ENCODE measurements at places on chromosomes 5 and 9.

DNA sequence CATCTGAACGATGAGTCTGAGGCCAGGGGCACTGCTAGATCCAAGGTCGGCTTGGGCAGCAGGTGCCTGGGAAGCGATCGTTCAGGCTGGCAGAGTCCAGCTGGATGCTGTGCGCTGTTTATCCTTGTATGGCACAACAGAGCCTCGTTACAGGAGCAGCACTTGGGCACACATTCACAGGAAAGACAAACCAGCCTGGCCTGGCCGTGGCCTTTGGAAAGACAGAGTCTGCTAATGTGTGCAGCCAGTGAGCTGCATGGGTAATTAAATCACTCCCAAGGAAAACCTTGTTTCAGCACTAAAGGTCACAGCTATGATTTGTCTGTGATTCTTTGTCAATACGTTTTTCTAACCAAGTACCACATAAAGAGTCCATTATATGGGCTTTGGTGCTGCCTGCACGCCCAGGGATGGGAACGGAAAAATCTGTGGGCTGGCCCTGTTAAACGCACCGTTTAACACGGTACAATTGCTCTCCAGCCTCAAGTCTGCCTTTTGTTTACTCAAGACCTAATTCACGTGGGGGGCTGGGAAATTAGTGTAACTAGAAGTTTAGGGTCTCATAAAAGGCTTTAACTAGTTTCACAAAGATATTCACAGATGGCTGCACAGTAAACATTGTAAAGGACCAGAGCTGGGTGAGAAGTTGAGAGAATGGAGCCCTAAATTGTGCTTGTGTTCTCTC lies 509.3 kb downstream of the KDM4C start:
- H3K36me3 ChIP-seq, result no peaks in the 10 kb centered on the region
- no peak overlapping the region for H3K4me3 ChIP-seq
- DNase-seq, result no peak
- H3K4me1 ChIP-seq, result peaks cover 4% of the 10 kb centered on the region
- H3K27me3 ChIP-seq, result peaks cover 70% of the 10 kb centered on the region

DNA sequence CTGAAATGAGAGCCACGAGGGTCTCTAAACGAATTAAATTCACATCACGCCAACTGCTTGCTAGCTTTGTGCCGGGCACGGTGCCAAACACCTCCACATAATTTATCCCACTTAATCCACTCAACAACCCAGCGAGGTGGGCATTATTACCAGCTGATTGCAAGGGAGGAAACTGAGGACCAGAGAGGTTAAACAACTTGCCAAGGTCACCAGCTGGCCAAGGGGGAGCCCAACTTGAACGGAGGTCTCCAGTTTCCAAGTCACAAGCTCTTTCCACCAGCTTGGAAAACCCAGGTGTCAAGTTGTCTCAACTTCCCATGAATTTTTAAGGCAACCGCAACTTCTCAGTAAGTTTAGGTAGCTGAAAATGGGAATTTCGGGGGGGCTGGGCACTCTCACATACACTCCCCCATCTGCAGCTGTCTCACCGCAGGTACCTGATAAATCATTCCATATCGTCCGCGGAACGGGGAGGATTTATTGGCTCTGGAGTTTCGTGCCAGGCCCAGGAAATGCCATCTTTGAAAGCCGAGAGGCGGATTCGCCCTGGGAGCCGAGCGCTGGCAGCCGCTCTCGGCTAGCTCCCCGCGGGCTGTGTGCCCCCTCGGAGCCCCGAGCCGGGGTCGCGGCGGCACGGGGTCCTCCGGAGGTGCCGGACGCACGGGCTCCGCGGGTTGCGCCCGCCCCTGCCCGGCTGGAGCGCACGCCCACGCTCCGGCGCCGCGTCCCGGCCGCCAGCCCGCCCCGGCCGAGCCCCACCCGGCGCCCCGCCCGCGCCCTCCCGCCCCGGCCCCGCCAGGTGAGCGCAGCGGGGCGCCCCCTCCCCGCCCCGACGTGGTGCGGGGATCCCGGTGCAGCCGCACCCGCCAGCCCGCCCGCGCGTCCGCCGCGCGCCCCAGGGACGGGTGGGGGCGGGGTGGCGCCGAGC lies 617 bp downstream of the PTPN3 start:
- peak overlapping the region; percentile 75 for H3K4me3 ChIP-seq
- H3K36me3 ChIP-seq, result no peaks in the 10 kb centered on the region
- peaks cover 4% of the 10 kb centered on the region for H3K4me1 ChIP-seq
- DNase-seq, result peak; percentile 67
- peaks cover 79% of the 10 kb centered on the region for H3K27me3 ChIP-seq

- H3K36me3 ChIP-seq, result peaks cover 81% of the 10 kb centered on the region
- no peaks in the 10 kb centered on the region for H3K27me3 ChIP-seq
- no peaks in the 10 kb centered on the region for H3K4me1 ChIP-seq
- no peak overlapping the region for H3K27ac ChIP-seq
- no peak for DNase-seq
- no peak overlapping the region for H3K4me3 ChIP-seq
Measured at GRCh38 chr5:111121926-111122325, 29.8 kb downstream of the WDR36 start.

- H3K27me3 ChIP-seq, result no peaks in the 10 kb centered on the region
- no peak overlapping the region for H3K27ac ChIP-seq
- H3K36me3 ChIP-seq, result no peaks in the 10 kb centered on the region
- peaks cover 14% of the 10 kb centered on the region for H3K4me1 ChIP-seq
Measured at GRCh38 chr9:4827224-4827623, 34.5 kb downstream of the RCL1 start.

- peaks cover 5% of the 10 kb centered on the region for H3K36me3 ChIP-seq
- DNase-seq, result no peak
- H3K4me3 ChIP-seq, result no peak overlapping the region
- no peaks in the 10 kb centered on the region for H3K4me1 ChIP-seq
Measured at GRCh38 chr9:134396258-134396742, 70.0 kb downstream of the RXRA start.

DNA sequence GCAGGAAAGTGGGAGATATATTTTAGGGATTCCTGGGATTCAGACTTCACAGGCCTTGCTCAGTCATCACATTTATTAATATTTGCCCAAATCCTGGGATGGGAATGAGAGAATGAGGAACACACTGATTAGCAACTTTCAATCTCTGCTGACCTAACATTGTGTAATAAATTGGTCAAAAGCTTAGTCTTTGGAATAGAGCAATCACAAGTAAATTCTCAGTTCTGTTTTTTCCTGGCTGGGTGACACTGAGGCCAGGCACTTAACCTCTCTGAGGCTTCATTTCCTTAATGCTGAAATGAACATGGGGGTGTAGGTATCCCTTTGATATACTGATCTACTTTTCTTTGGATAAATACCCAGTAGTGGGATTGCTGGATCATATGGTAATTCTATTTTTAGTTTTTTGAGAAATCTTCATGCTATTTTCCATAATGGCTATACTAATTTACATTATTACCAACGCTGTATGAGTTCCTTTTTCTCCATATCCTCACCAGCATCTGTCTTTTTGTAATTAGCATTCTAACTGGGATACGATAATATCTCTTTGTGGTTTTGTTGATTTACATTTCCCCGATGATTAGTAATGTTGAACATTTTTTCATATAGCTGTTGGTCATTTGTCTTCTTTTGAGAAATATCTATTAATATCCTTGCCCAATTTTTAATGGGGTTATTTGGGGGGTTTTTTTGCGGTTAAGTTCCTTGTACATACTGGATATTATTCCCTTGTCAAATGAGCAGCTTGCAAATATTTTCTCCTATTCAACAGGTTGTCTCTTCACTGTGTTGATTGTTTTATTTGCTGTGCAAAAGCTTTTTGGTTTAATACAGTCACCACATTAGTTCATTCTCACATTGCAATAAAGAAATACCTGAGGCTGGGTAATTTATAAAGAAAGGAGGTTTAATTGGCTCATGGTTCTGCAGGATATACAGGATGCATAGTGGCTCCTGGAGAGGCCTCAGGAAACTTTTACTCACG lies 36.8 kb upstream of the NIPBL start:
- no peak overlapping the region for H3K27ac ChIP-seq
- H3K27me3 ChIP-seq, result peaks cover 76% of the 10 kb centered on the region
- H3K4me3 ChIP-seq, result no peak overlapping the region
- H3K4me1 ChIP-seq, result no peaks in the 10 kb centered on the region

- no peak overlapping the region for H3K4me3 ChIP-seq
- no peaks in the 10 kb centered on the region for H3K36me3 ChIP-seq
- DNase-seq, result no peak
- H3K27ac ChIP-seq, result no peak overlapping the region
- H3K27me3 ChIP-seq, result no peaks in the 10 kb centered on the region
Measured at GRCh38 chr9:9100070-9100469, 1300.5 kb upstream of the DMAC1 start.

DNA sequence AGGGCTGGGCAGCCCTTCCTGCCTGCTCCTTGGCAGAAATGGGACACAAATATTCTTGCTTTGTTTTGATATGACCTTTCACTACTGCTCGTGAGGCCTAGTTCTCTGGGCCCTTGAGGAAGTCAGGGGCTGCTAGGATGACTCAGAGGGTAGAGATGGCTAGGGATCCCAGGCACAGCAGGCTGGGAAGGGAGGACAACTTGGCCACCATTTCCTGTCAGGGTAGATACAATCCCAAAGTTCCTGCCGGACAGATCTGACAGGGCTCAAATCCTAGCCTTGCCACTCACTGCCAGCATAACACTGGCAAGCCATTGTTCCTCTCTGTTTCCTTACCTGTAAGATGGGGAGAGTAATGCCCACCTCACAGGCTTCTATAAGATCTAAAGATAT lies 31.7 kb upstream of the MEIKIN start:
- no peaks in the 10 kb centered on the region for H3K4me1 ChIP-seq
- no peak for DNase-seq
- no peak overlapping the region for H3K4me3 ChIP-seq
- H3K36me3 ChIP-seq, result no peaks in the 10 kb centered on the region
- H3K27ac ChIP-seq, result no peak overlapping the region

Measured in endodermal cell (in vitro differentiated cells).